Bronchial epithelial cell (primary cell): ENCODE measurements at places on chromosomes 7 and 10. TPM values are rescaled to one million over a fixed set of nuclear protein-coding genes. Genes with fewer than 3 reads are reported as not detected.

CYP3A4 gene
- 0.26 TPM in 1 of 2 replicates, not detected in the other for total RNA-seq

SPDYE2 gene
- not detected in 2 replicates for total RNA-seq

NUDT13 gene
- 0.64 and 1.1 TPM in 2 replicates for total RNA-seq

LRRC72 gene
- not detected in 2 replicates for total RNA-seq

ZNF736 gene
- total RNA-seq = 8.7 and 9.7 TPM in 2 replicates

KCP gene
- total RNA-seq = 0.53 and 1.3 TPM in 2 replicates

CRPPA gene
- total RNA-seq = 0.26 and 0.64 TPM in 2 replicates

GRCh38 chr10:97788552-97789442, 17.0 kb upstream of the SFRP5 start:
- no peak for DNase-seq

- peak; percentile 83 for DNase-seq
These were observed 77.6 kb downstream of the BICC1 start for GRCh38 chr10:58590152-58590840.

- no peak for DNase-seq
These were observed 16.2 kb downstream of the WNT8B start for GRCh38 chr10:100479037-100479436.

DNA sequence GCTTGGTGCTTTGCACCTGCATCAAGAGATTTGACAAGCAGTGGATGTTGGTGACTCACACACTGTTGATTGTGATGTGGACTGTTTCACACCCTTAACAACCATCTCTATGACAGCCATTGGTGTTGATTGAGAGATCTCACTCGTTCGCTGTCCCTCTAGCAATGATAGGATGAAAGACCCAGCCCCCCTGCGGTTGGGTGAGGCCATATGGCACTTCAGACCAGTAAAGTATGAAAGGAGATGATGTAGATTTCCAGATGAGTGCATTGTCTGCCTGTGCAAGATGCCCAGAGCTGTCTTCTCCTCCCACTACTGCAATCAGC, 138.7 kb upstream of the PRR15 start:
- peak; percentile 14 for DNase-seq

- no peak for DNase-seq
These were observed 25.0 kb upstream of the CDH23 start for GRCh38 chr10:71371750-71372166.

DNA sequence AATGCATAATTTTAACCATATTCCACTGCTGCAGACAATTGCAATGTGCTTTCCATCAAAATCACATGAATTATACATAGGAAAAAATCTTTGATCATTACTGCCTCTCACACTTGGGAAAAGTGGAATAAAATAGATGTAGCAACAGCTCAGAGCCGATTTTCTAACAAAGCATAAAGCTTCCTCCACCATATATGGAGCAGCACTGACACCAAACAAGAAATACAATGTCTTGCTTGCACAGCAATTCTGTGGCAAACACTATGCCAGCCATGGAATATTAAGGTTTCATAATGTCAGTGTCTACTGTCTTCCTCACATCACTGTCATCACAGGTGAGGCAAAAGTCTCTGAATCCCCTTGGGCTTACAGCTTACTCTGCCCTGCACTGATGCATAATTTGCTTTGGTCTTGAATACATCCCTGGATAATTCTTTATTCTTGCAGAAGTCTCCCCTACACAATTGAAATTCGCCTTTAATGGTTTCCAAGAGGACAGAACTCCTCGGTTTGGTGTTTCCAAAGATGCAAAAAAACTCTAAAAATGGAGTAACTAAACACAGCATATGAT, 198.5 kb downstream of the CACNA2D1 start:
- DNase-seq = no peak

DNA sequence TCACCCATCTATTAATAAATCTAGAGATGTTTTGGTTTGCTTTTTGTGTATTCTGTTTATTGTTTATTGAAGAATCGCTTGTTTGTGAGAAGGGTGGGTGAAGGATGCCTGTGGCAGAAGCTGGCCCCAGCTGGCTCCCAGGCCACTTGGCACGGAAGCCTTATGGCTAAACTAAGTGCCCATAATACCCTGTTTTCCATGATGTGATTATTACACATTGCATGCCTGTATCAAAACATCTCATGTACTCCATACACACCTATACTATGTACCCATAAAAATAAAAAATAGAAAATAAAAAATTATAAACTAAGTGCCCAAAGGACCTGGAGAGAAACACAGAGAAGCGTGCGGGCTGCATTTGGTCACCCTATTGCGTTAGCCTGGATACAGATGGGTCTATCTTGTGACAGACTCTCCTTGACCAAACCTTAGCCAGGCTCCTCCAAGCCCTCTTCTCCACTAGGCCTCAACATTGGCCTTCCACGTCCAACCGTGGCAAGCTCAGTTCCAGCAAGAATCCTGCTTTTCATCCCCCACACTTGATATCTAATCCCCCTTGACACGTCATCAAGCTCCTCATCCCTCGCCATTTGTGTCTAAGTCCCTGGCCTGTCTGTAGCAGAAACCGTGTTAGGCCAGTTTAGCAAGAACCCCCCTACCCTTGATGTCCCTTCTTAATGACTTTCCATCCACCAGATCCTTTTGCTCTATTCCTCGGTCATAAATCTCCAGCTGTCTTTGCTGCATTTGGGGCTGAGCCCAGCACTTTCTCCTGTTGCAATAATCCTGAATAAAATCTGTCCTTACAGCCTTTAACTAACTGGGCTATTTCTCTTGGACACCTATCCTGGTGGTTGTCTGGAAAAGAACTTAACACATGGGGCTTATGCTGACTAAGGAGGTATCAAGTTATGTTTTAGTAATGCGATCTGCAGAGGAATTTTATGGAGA, 245.2 kb downstream of the TNS3 start:
- no peak for DNase-seq

DNA sequence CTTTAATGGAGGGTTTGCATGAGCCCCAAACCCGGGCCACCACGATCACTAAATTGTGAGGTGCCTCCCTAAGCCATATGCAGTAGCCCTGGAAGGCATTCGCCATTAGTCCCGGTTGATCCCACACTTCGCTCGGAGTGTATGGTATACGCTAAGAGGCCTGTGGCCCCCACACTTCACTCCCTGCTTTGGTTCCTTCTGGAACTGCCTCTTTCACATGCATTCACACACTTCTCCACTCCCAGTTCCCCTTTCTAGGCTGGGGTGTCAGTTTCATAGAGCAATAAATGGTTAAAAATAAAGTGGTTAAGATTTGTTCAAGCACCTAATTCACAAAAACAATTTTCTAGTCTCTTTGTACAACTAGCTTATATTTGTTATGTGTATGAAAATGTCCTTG, 212.1 kb upstream of the KCND2 start:
- no peak for DNase-seq

GRCh38 chr7:7219216-7219615, 36.9 kb downstream of the C1GALT1 start:
- peak; percentile 66 for DNase-seq

GRCh38 chr7:768881-769504, 41.9 kb upstream of the PRKAR1B start:
- no peak for DNase-seq

DNA sequence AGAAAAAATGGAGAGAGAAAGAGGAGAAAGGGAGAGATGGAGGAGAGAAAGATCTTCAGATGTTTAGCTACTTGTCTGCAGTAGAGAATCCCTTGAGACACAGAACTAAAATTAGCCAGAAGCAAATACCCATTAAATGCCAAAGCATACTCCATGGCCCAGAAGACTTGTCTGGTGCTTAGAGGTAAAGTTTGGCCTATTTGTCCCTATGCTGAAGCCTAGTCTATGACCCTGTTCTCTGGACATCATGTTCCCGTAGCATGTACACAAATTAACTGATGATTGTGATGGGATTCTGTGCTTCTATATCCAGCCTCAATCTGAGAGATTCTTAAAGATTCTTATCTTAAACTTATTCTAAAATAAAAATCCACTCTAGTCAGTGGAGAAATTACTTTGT, 85.8 kb downstream of the NAMPT start:
- DNase-seq = no peak

DNA sequence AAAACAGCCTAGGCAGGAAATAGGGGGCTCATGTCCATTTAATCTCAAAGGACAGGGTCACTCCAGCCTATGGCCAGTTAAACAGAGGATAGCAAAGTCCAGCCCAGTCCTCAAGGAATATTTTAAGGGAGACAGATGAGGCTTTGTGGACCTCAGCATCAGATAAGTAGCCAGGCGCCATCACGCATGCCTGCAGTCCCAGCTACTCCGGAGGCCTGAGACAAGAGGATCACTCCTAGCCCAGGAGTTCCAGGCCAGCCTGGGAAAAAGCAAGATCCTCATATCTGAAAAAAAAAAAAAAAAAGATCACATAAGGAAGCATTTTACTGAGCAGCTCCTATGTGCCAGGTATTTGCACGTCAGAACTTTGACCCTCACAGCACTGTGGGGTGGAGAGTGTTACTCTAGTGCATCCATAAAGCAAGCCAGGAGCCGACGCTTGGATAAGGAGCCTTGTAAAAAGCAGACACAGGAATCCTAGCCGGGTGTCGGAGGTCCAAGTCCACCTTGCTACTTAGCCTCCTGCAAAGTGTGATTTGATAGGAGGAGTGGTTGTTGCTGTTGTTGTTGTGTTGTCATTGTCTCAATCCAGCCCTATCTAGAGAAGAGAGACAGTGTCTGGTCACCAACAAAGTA, 61.8 kb upstream of the DOCK1 start:
- no peak for DNase-seq

- no peak for DNase-seq
These were observed 316.2 kb downstream of the SORCS3 start for GRCh38 chr10:104957178-104957841.
